ENCODE measurements at places on chromosomes 3 and 15.
A peak's percentile ranks its signal among the peaks of the same experiment; 100 is the strongest.

- no peak for DNase-seq
Measured at GRCh38 chr3:133512416-133513089, 60.9 kb upstream of the CDV3 start.

GRCh38 chr3:101676765-101677435 is at the start of gene ZBTB11:
Gene ZBTB11, minus strand, starts transcription at chr3:101677132. Its CDS starts 218 bp downstream, at chr3:101676914.
- DNase-seq: no peak

GRCh38 chr3:148642214-148642613 is 55.5 kb upstream of the AGTR1 start:
- no peak for DNase-seq

- DNase-seq: no peak
Measured at GRCh38 chr3:160374472-160374871, 24.6 kb downstream of the IFT80 start.

- DNase-seq: no peak
Measured at GRCh38 chr15:92485441-92485840, 91.8 kb downstream of the ST8SIA2 start.

GRCh38 chr15:99503411-99503810 is 62.4 kb upstream of the MEF2A start:
- DNase-seq: no peak

- no peak for DNase-seq
Measured at GRCh38 chr3:110955301-110955880, 116.2 kb upstream of the NECTIN3 start.

DNA sequence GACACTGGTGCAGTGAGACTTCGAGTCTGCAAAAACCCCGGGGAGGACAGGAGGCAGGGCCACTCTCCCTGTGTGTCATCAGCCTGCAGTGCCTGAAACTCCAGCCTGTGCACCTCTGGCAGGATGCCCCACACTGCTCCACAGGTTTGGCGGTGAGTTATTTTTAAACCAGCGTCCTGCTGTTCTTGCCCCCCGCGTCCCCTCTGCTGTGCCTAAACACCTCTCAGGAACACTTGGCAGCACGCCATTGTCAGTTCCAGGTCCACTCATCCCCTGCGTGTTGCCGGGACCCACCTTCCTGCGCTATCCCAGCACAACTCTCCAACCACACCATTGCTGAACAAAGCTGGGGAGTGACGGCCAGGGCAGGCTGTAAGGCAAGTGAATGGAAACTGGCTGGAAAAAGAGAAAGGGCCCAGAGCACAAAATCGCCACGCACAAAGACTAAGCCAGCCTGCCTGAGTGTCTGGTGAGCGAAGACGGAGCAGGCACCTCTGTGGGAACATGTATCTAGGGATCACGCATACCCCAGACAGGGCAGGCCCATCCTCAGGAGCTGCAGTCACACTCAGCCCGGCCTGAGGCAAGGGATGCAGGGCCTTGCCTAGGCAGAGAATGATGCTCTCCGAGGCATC is 3.1 kb upstream of the PLA2G4F start:
- no peak for DNase-seq

DNA sequence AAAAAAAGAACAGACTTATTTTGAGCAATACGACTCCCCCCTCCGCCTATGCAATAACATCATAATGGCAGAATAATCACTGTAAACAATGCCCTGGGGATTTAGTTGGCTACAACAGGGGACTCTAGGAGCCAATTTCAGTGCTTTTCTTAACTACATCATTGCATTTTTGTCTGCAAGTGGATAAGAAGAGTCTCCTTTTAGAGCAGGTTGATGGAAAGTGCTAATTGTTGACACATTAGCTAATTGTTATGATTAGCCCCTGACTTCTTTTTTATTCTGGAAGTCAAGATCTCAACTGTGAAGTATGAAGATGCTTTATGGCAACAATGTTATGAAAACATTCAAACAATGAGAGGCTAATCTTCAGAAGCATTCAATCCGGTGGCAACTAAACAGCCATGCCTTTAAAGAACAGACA is 121.2 kb downstream of the MECOM start:
- no peak for DNase-seq

GRCh38 chr3:170555329-170555728 is 30.5 kb downstream of the SLC7A14 start:
- DNase-seq: no peak

DNA sequence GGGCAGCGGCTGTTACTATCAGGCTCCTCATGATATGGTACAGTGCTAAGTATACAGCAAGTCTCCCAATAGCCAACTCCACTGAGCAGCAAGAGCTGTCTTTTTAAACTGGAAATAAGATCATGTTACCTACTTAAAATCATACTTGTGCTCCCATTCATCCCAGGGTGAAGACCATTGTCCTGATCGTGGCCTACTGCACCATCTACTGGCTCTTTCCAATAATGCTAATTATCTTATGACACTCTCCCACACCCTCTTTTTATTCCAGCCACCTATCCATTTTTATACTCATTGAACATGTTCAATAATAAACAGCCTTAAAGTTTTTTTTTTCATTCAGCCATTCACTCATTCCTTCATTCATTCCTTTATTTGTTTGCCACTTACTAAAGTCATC is 117.7 kb downstream of the GBE1 start:
- peak; percentile 9 for DNase-seq

GRCh38 chr3:136414476-136414875 is 164.3 kb downstream of the PCCB start:
- DNase-seq: no peak

DNA sequence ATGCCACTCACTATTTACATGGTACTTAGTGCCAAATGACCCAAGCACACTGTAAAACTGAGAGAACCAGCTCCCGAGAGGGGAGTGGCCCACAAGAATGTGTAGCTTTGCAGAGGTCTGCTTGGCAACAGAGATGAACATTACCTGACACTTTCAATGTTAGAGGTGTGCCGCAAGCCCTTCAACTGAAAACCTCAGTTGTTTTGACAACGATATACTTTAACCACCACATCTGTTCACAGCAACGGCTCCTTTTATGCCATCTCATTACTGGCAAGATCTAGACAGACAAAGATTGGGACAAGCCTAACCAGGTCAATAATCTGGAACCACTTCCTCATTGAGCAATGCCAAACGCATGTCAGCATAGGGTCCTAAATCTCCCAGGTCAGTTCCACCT is 23.7 kb downstream of the NEK10 start:
- no peak for DNase-seq

- DNase-seq: peak; percentile 78
Measured at GRCh38 chr15:28885630-28886430, at the start of gene APBA2. Gene APBA2, plus strand, starts transcription at chr15:28885974. Its CDS starts 167,911 bp downstream, at chr15:29053885.

GRCh38 chr3:14216257-14217048 is 37.8 kb downstream of the LSM3 start:
- DNase-seq: peak; percentile 9

GRCh38 chr15:86115145-86115801 is 35.6 kb downstream of the AGBL1 start:
- DNase-seq: no peak

- DNase-seq: peak; percentile 91
Measured at GRCh38 chr3:64489361-64490044, 198.3 kb downstream of the ADAMTS9 start.

DNA sequence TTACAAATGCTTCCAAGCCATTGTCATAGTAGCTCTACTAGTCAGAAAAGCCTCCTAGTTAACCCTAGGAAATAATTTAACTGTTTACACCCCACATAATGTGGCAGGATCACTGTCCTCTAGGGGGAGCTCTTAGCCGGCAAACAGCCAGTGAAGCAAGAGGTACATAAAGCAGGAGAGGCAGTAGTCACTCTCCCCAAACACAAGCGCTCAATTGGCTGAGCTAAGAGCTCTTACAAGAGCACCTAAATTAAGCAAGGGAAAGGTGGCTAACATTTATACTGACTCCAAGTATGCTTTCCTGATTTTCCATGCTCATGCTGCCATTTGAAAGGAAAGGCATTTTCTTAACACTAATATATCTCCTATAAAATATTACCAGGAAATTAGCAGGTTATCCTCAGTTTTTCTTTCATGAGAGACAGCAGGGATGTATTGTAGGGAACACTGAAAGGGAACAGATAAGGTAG is 37.6 kb downstream of the NCEH1 start:
- peak; percentile 75 for DNase-seq

GRCh38 chr15:100310513-100311153 is 31.1 kb downstream of the ADAMTS17 start:
- DNase-seq: no peak

DNA sequence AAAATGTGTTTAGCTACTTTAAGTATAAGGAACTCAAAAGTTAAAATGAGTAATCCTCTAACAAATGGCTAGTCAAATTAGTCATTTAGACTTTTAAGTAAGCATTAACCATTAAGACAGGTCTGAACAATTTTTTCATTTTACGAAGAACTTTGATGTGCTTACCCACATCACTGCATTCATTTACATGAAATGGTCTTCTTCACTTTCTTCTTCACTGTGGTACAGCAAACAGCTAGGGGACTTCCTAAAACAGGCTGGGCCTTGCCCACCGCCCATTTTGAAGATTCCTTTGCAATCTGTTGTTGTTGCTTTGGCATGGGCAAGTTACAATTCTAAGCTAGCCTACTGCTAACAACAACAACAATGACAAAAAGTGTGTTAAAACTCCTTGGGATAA is 67.4 kb downstream of the CBLB start:
- no peak for DNase-seq

- no peak for DNase-seq
Measured at GRCh38 chr3:59783468-59783988, 733.7 kb upstream of the CFAP20DC start.

DNA sequence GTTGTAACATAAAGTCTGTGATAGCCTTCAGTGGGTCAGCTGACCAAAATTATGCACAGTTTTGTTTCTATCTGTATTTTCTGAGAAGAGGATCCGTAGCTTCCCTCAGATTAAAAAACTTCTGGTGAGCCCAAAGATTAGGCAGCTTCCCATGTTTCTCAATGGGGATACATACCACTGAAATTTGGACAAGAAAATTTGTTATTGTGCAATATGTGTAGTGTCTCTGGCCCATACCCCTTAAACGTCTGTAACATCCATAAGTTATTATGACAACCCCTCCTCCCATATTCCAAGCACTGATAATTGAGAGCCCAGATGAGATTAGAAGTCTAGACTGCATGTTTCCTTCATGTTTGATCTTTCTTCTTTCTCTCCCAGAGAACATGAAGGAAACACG is 1.9 kb upstream of the MITF start:
- DNase-seq: no peak

DNA sequence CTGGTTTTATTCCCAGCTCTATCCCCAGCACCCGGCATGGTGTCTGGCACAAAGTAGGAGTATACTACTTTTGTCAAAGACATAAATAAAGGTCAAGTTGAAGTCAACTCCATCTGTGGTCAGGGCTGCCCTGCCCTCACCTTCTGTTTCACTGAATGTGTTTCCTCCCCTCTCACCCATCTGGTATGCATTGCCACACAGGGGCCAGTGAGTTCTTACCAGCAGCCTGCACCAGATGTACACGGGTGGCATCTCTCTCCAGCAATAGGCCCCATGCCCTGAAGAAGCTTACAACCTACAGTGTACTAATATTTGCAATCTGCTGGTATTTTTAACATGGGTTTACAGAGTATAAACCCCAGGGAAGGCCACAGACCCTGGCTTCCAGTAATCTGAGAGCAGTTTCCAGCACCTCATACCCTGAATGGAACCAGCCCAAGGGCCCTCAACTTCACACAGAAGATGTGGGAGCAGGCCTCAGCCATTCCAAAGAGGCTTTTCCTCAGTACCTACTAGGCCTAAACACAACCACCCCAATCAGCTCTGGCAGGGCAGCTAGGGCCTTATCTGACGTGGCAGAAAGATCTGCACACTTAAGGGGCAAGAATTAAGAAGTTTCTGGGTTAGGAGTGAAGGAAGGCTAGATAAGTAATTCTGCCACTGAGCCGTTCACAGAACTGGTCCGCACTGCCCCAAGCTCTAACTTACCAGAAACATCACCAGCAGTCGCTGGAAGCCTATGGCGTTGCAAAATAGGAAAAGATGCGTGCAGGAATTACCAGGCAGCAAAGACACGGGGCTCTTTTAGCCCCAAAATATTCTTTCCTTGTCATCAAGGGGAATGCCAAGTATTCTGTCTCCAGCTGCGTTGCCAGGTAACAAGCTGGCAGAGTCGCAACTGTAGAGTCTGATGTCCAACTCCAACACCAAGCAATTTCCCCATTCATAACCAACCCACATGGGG is 2.1 kb downstream of the IDH2 start:
- DNase-seq: no peak

GRCh38 chr3:89320186-89320585 is 212.8 kb downstream of the EPHA3 start:
- DNase-seq: no peak

DNA sequence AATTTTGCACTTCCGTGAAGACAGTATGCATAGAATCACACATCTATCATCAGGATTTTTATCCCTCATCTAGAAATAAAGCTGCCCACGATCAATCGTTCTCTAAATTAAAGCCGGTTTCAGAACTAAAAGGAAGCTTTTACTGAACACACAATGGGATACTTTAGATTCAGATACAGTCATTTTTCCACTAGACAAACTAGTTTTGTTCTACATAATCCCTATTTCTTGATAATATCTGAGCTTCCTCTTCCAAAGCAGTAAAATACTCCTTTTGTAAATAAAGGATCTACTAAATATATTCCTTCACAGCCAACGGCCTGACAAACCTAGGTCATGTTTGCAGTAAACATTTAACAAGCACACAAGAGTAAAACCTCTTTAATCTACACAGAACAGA is 2.0 kb upstream of the GANC start:
- no peak for DNase-seq

DNA sequence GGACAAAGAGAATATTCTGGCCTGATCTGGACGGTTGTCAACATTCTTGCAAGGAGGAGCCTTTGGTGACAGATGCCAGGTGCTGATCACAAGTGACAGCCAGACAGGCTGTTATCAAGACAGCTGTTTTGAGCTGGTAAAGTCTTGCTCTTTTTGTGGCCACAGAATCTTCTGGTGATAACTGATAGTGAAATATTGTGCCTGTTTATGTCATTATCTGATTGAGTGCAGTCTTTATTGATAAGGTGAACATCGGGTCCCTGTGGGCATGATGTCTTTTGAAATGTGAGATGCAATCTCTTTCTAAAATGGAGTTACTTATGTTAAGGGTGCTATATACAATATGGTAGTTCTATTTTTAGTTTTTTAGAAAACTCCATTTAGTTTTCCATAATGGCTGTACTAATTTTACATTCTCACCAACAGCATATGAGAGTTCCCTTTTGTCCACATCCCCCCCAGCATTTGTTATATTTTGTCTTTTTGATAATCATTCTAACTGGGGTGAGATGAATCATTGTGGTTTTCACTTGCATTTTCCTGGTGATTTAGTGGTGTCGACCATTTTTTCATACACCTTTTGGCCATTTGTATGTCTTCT is 10.7 kb downstream of the CEP63 start:
- no peak for DNase-seq

Measured in NCI-H526 (cell line).